Right renal cortex interstitium (tissue), 3 donors: ENCODE measurements at places on chromosomes 11 and 22. TPM values are rescaled to one million over a fixed set of nuclear protein-coding genes. Genes with fewer than 3 reads are reported as not detected.

GRCh38 chr11:129279326-129280026 is 87.4 kb upstream of the ARHGAP32 start:
- peak; percentile 65 for DNase-seq

DNA sequence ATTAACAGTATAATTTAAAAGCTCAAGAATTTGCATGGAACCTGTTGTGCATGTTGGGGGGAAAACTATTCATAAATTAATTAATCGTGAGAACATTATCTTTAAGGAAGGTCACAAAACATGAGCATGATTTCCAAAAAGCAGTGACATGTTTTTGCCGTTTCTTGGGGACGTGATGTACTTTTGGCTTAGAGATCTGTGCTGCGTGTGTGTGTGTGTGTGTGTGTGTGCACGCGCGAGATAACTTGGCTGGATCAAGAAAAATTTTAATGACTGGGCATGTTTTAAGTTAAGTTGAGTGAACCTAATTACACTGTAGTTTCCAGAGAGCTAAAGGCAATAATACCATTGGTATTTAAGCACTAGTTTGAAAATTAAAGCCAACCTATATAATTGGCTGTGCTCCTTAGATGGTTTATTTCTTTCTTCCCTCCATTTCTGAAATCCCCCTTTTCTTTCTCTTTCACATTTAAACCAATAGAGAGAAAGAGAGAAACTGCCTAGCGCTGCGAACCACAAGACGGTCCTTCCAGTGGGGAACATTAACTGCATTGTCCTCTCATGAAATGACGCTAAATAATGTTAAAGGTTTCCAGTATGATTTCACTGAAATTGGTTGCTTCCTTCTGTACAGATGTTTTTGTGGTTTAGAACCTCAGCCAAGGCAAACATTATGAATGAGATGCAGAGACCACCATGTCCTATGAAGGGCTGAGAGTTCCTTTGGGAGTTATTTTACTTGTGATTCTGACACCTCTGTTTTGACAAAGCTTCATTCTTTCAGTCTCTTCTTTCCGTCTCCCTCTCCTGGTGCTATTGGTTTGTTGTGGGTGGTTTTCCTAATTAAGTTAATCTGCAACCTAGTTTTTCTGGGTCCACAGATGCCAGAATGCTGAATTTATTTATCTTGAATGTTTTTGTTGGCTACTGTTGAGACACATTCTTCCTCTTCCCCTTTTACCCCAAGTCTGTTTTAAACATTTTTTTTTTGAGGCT is 51.7 kb downstream of the ZBTB16 start:
- no peak for DNase-seq

DNA sequence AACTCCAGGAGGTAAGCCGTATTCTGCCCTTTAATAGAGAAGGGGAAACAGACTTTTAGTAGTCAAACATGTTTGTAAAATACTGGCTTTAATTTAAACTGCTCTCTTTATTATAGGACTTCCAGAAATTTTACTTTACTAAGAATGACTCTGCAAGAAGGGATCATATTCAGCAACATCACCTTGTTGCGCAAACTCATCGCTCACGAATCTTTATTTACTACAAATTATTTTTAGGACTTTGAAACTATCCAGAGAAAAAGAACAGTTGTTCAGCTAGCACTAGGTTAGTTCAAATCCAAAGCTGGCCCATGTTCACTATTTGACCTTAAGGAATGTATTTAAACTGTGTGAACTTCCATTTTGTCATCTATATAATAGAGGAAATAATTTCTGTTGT is 498.3 kb upstream of the TENM4 start:
- no peak for DNase-seq

GRCh38 chr11:99687320-99687719 is 666.6 kb downstream of the CNTN5 start:
- DNase-seq: no peak

DNA sequence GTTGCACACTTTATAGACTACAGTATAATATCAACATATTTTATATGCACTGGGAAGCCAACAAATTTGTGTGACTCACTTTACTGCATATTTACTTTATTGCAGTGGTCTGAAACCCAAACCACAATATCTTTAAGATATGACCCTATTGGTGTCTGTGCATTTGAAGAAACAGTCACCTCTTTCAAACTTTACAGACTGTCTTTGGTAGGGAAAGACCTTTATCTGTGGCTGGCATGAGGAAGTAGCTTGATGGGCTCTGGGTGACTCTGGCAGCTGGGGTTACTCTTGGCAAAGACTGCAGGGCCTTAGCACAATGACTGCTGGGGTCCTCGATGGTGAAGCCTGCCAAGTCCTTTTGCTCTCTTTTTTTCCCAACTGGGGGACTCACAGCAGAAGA is 21.3 kb upstream of the ABTB2 start:
- no peak for DNase-seq

GRCh38 chr11:93039531-93040240 is 70.2 kb downstream of the MTNR1B start:
- no peak for DNase-seq

DNA sequence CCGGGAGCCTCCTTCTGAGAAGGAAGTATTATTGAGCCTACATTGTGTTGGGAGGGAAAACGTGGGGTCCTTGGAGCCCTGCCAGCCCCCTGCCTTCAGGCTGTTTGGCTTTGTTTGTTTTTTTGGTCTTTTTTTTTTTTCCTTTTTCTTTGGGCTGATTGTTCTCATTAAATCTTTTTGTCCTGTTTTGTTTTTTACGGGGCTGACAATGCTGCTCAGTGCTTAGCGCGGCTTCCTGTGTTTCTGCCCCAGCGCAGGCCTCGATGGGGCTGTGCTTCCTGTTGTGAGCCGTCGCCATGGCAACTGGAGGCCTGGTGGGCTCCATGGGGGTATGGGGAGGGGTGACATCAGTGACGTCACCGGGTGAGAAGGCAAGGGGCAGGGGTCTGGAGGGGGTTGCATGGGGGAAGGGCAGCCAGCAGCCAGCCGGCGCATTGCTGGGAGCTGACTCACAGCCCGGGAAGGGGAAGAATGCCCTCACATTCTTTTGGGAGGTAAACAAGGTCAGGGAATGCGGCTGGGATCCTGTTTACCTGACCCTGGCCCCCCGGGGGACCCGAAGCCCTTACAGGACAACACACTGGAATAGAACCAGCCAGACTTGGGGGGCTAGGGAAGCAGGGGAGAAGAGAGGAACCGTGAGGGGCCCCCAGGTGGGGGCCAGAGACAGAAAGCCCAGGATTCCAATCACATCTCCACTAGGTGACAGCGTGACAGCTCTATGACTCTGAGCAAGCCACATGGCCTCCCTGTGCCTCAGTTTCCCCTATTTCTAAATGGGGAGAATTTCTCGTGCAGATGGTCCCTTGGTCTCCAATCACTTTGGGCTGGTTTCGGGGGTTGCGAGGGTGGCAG is 22.2 kb upstream of the CBX7 start:
- no peak for DNase-seq

- no peak for DNase-seq
Observed at GRCh38 chr11:69480547-69481392, 693 bp upstream of the LINC01488 start.

- no peak for DNase-seq
Observed at GRCh38 chr22:39738746-39739145, 154.8 kb downstream of the ENTHD1 start.

GRCh38 chr11:103949781-103950180 is 86.7 kb upstream of the DDI1 start:
- no peak for DNase-seq

GRCh38 chr11:10529279-10529678 is 11.7 kb downstream of the RNF141 start:
- no peak for DNase-seq

- no peak for DNase-seq
Observed at GRCh38 chr11:95972060-95972459, 48.2 kb upstream of the MTMR2 start.

- no peak for DNase-seq
Observed at GRCh38 chr22:27754247-27754887, 47.2 kb downstream of the MN1 start.

- no peak for DNase-seq
Observed at GRCh38 chr11:72528121-72528520, 93.8 kb upstream of the CLPB start.

- no peak for DNase-seq
Observed at GRCh38 chr22:33883561-33883960, 36.7 kb downstream of the LARGE1 start.

DNA sequence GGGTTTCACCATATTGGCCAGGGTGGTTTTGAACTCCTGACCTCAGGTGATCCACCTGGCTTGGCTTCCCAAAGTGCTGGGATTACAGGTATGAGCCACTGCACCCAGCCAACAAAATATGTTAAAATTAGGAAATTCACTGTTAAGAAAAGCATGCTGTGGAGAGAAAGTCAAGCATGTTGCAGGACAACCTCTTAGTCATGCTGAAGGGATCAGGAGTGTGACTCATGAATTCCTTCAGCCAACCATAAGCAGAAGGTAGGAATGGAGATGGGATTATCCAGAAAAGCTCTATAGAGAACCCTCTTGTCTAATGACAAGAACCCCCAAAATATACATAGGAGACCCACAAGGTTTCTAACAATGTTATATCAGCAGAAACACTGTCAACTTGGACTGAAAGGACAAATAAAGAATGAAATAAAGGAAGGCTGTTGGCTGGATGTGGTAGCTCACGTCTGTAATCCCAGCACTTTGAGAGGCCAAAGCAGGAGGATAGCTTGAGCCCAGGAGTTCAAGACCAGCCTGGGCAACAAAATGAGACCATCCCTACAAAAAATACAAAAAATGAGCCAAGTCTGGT is 16.0 kb downstream of the MRTFA start:
- DNase-seq: no peak

- DNase-seq: no peak
Observed at GRCh38 chr11:40328890-40329614, 1130.4 kb downstream of the LRRC4C start.

DNA sequence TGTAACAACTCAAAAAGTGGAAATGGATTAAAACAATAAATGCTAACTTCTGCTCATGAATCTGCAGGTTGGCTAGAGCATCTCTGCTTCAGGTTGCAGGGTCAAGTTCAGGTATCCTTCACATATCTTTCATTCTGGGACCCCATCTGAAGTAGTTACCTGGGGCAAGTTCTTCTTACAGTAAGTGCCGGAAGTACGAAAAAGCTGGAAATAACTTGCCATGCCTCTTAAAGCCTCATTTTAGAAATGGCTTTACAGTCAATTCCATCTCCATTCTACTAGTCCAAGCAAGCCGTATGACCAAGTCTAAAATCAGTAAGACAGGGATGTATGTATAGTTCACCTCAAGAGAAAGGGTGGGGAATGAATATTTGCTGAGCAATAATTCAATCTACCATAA is 93.7 kb downstream of the FCHSD2 start:
- no peak for DNase-seq

- DNase-seq: no peak
Observed at GRCh38 chr22:19065298-19065859, 56.8 kb downstream of the DGCR2 start.

GRCh38 chr11:27971171-27971570 is 136.8 kb downstream of the KIF18A start:
- no peak for DNase-seq

DNA sequence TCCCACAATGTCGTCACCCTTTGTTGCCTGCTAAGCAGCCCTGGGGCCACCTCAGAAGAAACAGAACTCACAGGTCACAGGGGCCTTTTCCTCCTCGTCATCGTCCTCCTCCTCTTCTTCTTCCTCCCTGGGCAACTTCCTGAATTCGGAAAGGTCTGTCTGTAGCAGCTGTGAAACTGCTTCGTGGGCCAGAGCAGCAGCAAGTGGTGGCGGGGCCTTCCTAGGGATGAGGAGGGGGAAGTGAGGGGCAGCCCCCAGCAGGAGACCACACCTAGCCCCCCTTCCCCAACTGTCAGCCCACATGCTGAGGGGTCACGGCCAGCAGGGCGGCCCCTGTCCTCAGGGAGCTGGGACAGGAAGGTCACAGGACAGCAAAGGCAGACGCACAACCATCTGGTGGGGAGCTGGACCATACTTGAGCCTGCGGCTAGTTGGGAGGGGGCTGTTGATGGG is 13.2 kb downstream of the PPM1F start:
- no peak for DNase-seq

GRCh38 chr11:118928101-118928869 is 2.6 kb upstream of the BCL9L start:
- peak; percentile 89 for DNase-seq

GRCh38 chr11:70068345-70068744 is 9.8 kb upstream of the ANO1 start:
- DNase-seq: no peak

- no peak for DNase-seq
Observed at GRCh38 chr11:2796091-2796490, 89.5 kb downstream of the CDKN1C start.

DNA sequence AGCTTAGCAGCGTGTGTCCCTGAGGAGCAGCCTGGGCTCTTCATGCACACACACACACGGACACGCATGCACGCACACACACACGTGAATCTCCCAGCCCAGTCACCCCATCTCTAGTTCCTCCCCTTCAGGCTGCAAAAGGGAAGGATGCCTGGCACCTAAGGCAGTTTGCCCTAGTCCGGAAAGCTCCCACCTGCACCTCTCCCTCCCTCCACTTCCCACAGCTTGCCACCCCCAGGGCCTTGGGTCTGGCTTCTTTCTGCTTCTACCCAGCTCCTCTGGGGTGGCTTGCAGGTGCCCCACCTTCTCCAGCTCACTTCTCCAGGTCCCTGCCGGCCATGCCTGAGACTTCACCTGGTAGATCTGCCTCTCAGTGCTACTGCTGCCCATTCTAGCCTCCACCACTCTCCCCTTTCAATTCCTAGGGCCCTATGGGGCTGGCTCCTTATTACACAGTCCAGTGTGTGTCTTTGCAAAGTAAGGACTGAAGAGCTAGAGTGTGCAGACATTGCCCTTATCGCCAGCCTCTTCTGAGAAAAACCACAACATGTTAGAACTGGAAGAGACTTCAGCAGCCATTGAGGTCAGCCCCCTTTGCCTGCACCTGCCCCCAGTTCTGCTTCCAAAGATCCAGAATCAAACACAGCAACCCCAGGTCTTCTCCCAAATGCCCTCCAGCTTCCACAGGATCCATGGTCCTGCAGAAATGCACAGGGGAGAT is 33.5 kb upstream of the CHST1 start:
- no peak for DNase-seq

- no peak for DNase-seq
Observed at GRCh38 chr11:73072935-73073481, 69.1 kb downstream of the FCHSD2 start.

GRCh38 chr11:87187076-87187475 is 149.3 kb downstream of the TMEM135 start:
- no peak for DNase-seq

Gene ATG16L2
- 25.2 TPM for polyA plus RNA-seq

Gene CRYBA4
- not detected for polyA plus RNA-seq

Gene APOA4
- polyA plus RNA-seq: not detected

Gene TEAD1
- polyA plus RNA-seq: 80.0 TPM

Gene SNX32
- 1.3 TPM for polyA plus RNA-seq

Gene C11orf87
- polyA plus RNA-seq: 0.19 TPM

Gene SLC39A13
- 45.0 TPM for polyA plus RNA-seq

Gene PDE2A
- 13.0 TPM for polyA plus RNA-seq

Gene INS
- not detected for polyA plus RNA-seq

Gene HPX
- 1.6 TPM for polyA plus RNA-seq

Gene WBP2NL
- 3.2 TPM for polyA plus RNA-seq

Gene TMPRSS13
- polyA plus RNA-seq: 0.60 TPM

Gene LSP1
- 4.8 TPM for polyA plus RNA-seq

Gene AQP11
- polyA plus RNA-seq: 3.6 TPM

Gene TMEM191B
- polyA plus RNA-seq: 0.15 TPM

Gene SCUBE1
- 8.1 TPM for polyA plus RNA-seq

Gene ACTN3
- polyA plus RNA-seq: 0.67 TPM

Gene OR10A2
- polyA plus RNA-seq: not detected

Gene SCN3B
- 1.3 TPM for polyA plus RNA-seq
